ENCODE measurements at places on chromosomes 3 and 15. TPM values are rescaled to one million over a fixed set of nuclear protein-coding genes. Genes with fewer than 3 reads are reported as not detected.

DNA sequence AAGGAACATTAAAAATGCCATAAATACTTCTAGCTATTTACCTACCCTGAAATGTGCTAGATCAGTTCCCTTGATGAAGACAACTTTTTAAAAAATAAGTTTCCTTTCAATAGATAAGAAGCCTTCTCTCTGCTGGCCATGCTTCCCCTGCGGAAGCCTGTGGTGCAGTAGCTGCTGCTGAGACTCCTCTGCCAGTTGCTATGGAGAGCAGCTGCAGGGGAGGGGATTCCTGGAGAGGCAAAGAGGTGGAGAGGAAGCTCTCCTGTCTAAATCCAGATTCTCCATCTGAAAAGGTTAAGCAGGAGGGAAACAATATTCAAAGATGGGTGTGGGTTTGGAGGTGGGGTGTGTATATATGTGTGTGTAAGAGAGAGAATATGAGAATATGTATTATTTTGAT lies 69.8 kb upstream of the BFSP2 start:
- no peak for DNase-seq

- DNase-seq, result no peak
These were observed 23.4 kb upstream of the NOX5 start for GRCh38 chr15:68990992-68991500.

DNA sequence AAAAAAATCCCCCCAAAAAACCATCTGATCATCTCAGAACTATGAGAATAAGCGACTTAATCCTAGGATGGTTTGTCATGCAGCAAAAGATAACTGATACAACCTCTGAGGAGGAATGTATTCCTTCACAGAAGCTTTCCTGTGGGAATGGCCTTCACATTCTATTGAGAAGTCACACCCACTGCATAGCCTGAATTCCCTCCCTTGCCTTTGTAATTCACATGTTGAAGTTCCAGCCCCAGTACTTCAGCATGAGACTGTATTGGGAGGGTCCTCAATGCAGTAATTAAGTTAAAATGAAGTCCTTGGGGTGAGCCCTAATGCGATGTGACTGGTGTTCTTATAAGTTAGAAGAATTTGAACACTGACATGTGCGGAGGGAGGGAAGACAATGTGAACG lies 395.2 kb downstream of the TUSC7 start:
- DNase-seq, result no peak

- DNase-seq, result no peak
These were observed 185.2 kb downstream of the ATP10A start for GRCh38 chr15:25677719-25678499.

DNA sequence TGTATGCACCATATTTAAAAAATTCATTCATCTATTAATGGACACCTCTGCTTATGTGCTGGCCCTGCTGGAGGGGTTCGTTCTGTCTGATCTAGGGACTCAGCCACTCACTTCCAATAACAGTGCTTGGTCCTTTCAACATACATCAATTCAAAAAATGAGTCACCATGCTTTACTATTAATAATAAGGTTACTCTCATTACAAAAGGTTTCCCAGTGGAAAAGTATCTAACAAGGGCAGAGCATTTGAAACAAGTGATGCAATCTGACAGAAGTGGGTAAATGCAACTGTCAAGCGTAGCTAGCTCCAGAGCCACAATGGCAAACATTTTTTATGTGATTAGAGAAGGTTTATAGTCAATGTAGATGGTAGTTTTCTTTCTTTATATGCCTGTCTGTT lies 67.9 kb upstream of the TNIK start:
- DNase-seq, result no peak

GRCh38 chr3:77618686-77619085 lies 578.8 kb downstream of the ROBO2 start:
- DNase-seq, result no peak

DNA sequence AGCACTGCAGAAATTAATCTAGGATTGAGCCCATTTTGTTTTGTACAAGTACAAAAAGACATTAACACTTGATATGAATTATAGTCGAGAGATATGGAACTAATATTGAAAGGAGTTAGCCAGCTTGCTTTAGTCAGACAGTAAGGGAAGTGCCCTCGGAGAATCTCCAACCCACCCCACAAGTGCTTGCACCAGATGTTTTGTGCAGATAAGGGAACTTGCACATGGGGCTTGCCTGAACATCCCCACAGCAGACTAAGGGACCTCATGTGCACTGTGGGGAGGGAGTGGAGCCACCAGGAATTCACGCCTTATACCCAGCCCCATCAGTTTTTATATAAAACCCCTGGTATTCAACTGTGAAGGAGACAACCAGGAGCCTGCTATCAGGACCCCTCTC lies 122.3 kb downstream of the EFHB start:
- no peak for DNase-seq

- no peak for DNase-seq
These were observed 226.5 kb upstream of the NANOGP8 start for GRCh38 chr15:35311615-35312014.

DNA sequence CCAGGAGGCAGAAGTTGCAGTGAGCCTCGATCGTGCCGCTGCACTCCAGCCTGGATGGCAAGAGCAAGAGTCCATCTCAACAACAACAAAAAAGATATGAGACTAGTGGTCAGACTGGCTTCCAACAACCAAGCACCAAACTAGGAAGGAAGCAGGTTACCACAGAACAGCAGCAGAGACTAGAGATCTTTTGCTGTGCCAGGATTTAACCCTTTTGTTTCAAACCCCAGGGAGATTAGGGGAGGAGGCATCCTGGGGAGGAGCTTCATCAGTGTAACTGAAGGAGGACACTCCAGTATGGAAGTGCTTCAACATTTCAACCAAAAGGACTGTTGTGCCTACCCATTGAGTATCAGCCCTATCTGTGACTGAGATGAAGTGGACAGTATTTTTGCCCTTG lies 240.3 kb downstream of the ZIC1 start:
- no peak for DNase-seq

DNA sequence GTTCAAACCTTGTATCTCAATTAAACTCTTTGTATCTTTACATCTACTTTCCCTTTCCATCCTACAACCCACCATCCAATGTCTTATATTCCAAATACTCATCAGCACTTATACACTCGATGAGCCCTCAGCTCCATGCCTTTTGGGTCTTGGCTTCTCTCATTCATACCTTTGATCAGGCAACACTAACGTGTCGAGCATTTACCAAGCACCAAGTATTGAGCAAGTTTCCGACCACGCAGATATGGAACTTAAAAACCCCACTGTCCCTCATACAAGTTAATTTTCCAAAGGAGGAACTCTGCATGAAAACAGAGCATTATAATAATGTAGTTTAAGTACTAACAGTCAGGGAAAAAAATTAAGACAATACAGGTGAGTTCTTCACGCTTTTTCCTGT lies 102.8 kb downstream of the IL1RAP start:
- no peak for DNase-seq

DNA sequence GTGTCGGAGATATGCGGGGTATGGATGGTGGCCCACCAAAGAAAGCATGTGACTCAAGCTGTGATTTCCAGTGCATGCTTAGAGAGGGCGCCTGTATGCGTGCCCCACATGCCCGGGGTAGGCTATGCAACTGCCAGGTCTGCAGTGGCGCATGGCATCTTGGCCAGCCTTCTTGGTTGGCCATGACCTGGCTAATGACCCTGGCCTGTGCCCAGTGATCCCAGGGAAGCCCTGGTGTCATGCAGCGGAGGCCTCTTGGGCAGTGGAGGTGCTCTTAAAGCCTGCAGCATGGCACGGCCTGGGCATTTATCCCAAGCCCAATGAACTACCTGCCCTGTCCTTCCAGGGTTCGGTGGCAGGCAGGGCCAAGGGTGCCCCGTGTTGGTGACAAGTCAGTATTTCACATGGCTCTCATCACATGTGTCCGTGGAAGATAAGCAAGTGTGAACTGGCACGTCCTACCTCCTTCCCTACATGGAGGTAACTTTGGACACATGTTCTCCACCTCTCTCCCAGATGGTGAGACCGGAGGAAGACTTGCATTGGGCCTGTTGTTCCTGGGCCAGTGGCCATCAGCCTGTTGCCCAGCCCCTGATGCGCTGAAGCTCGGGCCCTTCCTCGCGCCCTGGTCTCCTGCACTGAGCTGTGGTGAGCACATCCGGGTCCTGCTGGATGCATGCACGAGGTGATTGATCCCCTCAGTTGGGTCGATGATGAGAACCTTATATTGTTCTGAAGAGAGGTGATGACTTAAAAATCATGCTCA lies 192.0 kb downstream of the UBE3A start:
- no peak for DNase-seq

- no peak for DNase-seq
These were observed 46.1 kb upstream of the KLHL25 start for GRCh38 chr15:85840802-85841152.

DNA sequence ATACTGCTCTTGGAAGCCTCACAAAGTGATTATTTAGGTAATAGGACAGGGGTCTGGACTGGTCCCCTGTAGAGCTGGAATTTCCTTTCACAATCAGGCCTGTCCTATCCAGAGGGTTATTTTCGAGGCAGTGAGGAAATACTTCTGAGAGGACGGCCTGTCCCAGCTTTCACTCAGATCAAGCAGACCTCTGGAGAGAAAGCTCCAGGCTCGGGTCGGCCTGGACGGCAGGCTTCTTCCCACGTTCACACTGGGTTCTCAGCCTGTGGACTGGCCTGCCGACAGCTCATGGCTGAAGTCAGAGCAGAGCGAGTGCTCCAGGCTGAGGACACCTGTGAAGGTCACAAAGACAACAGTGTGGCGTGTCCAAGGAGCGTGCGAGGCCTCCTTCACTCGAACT lies 405.3 kb downstream of the VPS13C start:
- no peak for DNase-seq

- DNase-seq, result no peak
These were observed 3.6 kb downstream of the FYTTD1 start for GRCh38 chr3:197753263-197753662.

DNA sequence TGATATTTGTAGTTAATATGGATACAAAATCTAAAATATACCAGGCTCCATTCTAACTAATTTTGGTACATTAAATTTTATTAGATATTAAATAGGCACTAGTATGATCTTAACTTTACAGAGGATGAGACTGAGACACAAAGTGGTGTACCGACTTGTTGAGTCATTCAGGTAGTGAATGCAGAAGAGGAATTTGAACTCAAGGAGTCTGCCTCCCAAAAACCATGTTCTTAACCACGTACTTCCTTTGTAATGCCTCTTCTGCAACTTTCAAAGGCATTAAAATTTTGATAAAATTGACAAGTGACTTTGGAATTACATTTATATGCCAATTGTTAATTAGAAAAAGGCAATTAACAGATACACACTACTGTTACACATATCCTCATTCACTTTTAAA lies 61.8 kb downstream of the ZBBX start:
- DNase-seq, result no peak

DNA sequence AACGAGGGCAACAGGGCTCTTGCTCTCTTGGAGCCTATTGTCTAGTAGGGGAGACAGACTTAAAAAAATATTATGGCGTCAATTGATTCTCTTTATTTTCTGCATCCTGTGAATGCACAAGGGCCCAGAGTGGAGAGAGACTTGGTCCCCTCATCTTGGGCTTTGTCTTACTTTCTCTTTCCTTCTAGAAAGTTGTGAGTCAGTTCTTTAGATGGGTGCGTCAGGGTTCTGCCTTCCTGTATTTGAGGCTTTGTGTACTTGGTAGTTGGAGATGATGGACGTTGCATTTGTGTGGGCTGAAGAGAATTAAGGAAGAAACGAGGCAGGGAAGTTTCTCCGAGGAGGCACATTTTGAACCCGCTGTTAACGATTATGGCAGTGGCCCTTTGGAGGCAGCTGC lies 52.9 kb downstream of the CACNA1D start:
- DNase-seq, result no peak

- no peak for DNase-seq
These were observed 24.0 kb downstream of the CFAP100 start for GRCh38 chr3:126418661-126419131.

- DNase-seq, result no peak
These were observed 181.6 kb downstream of the MEGF11 start for GRCh38 chr15:66071921-66072295.

- no peak for DNase-seq
These were observed 582.8 kb upstream of the CCDC54 start for GRCh38 chr3:106794442-106794841.

GRCh38 chr3:14685179-14685578 lies 10.2 kb downstream of the C3orf20 start:
- no peak for DNase-seq

- DNase-seq, result no peak
These were observed 3.6 kb upstream of the GMPPB start for GRCh38 chr3:49727154-49727923.

GRCh38 chr3:152472672-152472954 lies 203.9 kb downstream of the MBNL1 start:
- DNase-seq, result no peak

DNA sequence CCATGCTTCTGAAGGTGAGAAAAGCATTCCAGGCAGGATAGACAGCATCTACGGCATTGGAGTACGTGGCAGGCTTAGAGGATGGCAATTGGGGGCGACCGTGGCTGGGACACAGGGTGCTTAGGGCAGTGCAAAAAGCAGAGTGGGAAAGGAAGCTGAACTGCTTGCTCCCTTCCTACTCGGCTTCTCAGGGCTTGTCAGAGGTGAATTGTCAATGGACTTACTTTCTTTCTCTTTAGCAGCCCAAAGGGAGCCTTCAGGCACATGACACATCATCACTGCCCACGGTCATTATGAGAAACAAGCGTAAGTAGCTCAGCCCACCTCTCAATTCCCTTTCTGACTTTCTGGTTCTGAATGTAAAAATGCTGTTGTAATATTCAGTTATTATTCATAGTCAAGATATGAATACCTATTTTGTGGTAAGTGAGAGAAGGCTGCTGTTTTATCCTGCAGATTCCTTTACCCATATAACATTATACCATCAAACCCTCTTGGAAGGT lies 84.3 kb downstream of the KLHL25 start:
- DNase-seq, result no peak

DNA sequence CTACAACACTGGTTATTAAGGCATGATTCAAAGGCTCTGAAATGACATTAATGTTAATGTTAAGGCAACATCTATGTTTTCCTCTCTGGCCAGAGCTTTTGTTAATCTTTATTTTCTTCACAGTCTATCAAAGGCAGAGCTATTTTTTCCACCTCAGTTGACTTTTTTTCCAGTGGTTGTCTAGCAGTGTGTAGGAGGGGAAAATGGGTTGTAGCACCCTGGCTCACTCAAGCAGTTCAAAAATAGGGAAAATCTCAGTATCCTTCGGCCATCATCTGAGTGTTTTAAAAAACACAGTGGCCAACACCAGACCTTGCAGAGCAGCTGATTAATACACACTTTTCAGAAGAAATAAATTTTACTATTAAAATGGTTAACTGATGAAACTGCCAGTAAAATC lies 21.4 kb downstream of the CBLB start:
- no peak for DNase-seq

HTR3E gene
- total RNA-seq, result not detected

SELENOK gene
- total RNA-seq, result 26.2 TPM

P2RY13 gene
- 3.1 TPM for total RNA-seq

P2RY14 gene
- total RNA-seq, result 1.2 TPM

GPR149 gene
- not detected for total RNA-seq

ARGFX gene
- not detected for total RNA-seq

EFHB gene
- 0.67 TPM for total RNA-seq

PLXNA1 gene
- 20.7 TPM for total RNA-seq

FBLN2 gene
- 12.3 TPM for total RNA-seq

EPHB1 gene
- total RNA-seq, result 1.1 TPM

PSTPIP1 gene
- total RNA-seq, result 9.9 TPM

ROBO1 gene
- total RNA-seq, result 34.1 TPM

CCDC54 gene
- total RNA-seq, result not detected

Data from esophagus squamous epithelium (tissue), 5 donors.